Aorta (tissue), 5 donors: ENCODE measurements at places on chromosomes 3 and 15. TPM values are rescaled to one million over a fixed set of nuclear protein-coding genes. Genes with fewer than 3 reads are reported as not detected.

DNA sequence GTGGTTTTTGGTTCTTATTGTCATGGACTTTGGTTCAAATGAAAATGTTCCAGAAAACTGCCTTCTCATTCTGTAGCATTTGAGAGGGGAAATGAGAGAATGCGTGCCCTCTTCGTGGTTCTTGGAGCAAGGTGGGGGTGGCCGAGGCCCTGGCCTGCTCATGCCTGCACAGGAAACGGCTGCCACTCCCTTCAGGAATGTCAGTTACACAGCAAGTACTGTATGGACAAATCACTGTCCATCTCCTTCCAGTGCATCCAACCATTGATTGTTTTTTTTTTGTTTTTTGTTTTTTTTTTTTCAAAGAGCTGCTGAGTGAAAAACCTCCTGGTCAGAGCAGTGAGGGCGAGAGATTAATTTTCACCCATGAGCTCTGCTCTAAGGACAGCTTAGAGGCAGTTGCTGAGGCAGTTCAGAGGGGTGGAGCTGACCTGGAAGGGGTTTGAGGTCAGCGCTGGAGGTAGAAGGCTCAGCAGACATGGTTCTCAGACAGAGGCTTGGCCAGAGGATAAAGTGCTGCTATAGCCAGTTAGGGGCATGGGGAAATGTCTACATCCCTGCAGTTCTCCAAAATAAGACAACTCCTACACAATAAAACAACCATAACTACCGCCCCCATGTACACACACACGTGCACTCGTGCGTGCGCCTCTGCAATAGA is 20.2 kb upstream of the KIF23 start:
- H3K4me3 ChIP-seq: no peak overlapping the region
- H3K4me1 ChIP-seq: no peaks in the 10 kb centered on the region
- DNase-seq: no peak
- no peak overlapping the region for H3K27ac ChIP-seq
- no peaks in the 10 kb centered on the region for H3K36me3 ChIP-seq

- no peak for DNase-seq
- H3K36me3 ChIP-seq: peaks cover 11% of the 10 kb centered on the region
- H3K27ac ChIP-seq: no peak overlapping the region
- H3K27me3 ChIP-seq: no peaks in the 10 kb centered on the region
- no peaks in the 10 kb centered on the region for H3K4me1 ChIP-seq
- no peak overlapping the region for H3K4me3 ChIP-seq
Observed at GRCh38 chr3:97928986-97929385, 43.2 kb downstream of the RIOX2 start.

The KY gene
- 1.2 TPM for total RNA-seq

The CFAP91 gene
- total RNA-seq: 3.7 TPM

The NEK10 gene
- total RNA-seq: 1.2 TPM

DNA sequence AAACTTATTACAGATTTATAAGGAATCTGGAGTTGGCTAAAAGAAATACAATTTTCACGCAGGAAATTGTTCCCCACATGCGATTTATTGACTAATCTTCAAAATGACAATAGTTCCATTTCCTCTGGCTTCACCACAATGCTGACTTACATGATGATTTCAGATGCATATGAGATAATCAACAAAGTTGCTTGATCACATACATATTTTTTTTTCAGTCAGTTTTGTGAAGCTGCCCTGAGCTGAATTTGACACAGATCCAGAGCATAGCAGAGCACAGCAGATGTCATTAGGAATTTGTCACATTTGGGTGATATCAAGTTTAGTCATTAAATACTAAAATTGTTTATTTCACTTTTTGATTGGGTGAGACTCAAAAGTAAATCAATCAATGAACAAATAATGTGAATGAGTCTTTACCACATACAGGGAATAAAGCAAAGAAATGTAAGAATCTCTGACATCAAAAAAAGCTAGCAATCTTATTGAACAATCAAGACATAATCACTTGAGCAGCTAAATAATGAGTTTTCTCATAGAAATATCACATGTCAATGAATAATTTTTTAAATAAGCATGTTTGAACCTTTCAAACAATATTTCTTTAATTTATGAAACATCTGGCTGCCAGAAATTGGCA is 18.3 kb downstream of the CPB1 start:
- H3K4me1 ChIP-seq: no peaks in the 10 kb centered on the region
- no peaks in the 10 kb centered on the region for H3K36me3 ChIP-seq
- no peak for DNase-seq
- no peak overlapping the region for H3K27ac ChIP-seq

DNA sequence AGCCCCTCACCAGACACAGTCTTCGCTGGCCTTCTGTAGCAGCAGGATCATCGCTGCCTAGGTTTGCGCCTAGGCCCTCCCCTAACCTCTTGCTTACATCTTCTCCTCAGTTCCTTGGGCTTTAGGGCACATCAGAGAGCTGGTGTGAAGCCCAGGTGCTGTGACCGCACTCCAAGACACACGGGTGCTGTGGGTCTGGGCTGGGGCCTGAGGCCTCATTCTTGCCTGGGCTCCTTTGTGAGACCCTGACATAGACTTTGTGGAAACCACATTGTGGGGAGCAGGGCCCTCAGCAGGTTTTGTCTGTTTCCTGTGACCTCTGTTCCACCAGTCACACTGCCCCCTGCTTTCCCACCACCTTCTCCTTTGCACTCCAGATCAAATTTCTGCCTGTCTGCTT is 8.0 kb downstream of the AMIGO3 start:
- DNase-seq: no peak
- H3K27ac ChIP-seq: no peak overlapping the region
- H3K36me3 ChIP-seq: no peaks in the 10 kb centered on the region
- no peak overlapping the region for H3K4me3 ChIP-seq
- no peaks in the 10 kb centered on the region for H3K27me3 ChIP-seq
- H3K4me1 ChIP-seq: no peaks in the 10 kb centered on the region

The VIPR1 gene
- total RNA-seq: 3.2 TPM

The TMEM266 gene
- total RNA-seq: not detected

The STRA6 gene
- 0.51 TPM for total RNA-seq

GRCh38 chr15:101024706-101025500 is 105.7 kb downstream of the LRRK1 start:
- peak; percentile 63 for DNase-seq
- no peaks in the 10 kb centered on the region for H3K27me3 ChIP-seq
- H3K27ac ChIP-seq: no peak overlapping the region
- peaks cover 5% of the 10 kb centered on the region for H3K36me3 ChIP-seq
- no peak overlapping the region for H3K4me3 ChIP-seq

DNA sequence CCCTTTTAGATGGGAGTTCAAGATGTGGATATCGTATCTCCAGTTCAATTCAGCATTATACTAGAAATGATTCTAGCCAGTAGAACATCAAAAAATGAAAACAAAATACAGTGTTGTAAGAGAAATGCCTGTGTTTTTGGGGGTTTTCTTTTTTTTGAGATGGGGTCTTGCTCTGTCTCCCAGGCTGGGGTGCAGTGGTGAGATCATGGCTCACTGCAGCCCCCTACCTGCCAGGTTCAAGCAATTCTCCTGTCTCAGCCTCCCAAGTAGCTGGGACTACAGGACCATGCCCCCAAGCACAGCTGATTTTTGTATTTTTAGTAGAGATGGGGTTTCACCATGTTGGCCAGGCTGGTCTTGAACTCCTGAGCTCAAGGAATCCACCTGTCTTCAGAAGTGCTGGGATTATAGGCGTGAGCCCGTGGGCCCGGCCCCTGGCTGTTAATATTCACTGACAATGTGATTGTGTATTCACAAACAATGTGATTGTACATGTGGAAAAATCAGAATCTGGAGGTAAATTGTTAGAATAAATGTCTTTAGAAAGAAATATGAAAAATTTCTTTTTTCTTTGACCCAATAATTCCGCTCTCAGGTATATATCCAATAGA is 59.0 kb downstream of the ARIH1 start:
- no peaks in the 10 kb centered on the region for H3K4me1 ChIP-seq
- no peaks in the 10 kb centered on the region for H3K36me3 ChIP-seq
- no peak overlapping the region for H3K27ac ChIP-seq
- no peaks in the 10 kb centered on the region for H3K27me3 ChIP-seq

The ECE2 gene
- not detected for total RNA-seq

DNA sequence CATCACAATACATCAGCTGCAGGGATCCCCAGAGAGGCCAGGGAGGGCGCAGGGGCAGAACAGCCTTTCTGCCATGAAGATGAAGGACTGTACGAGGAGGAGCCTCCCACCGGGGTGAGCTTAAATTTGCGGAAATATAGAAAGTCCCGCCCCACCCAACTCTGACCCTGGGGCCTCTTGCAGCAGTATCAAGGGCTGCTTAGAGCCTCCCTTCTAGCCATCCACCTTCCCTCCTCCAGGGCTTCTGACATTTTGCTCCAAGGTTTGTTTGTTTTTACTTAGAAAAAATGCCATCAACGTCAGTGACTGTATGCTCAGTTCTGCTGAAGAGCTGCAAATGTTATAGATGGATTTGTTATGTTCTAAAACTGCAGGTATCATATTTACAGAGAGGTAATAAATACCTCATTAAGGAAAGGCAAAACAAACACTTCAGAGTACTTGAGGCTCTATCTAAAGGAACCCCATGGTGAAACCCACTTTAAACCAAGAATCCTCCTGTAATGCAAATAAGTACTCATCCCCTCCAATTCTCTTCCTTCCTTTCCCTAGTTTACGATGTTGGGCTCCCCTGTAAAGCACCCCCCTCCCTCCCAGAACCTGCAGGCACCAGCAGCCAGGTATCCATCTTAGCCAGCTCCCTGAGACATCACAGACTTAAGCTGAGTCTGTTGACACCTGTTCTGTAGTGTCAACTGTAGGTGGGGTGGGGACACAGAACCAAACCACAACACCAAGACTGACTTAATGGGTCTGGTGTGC is 30.5 kb downstream of the RFTN1 start:
- H3K36me3 ChIP-seq: peaks cover 4% of the 10 kb centered on the region
- H3K27ac ChIP-seq: no peak overlapping the region

The SLTM gene
- total RNA-seq: 93.0 TPM

The CLSTN2 gene
- 20.6 TPM for total RNA-seq

The ACAN gene
- total RNA-seq: 31.7 TPM

DNA sequence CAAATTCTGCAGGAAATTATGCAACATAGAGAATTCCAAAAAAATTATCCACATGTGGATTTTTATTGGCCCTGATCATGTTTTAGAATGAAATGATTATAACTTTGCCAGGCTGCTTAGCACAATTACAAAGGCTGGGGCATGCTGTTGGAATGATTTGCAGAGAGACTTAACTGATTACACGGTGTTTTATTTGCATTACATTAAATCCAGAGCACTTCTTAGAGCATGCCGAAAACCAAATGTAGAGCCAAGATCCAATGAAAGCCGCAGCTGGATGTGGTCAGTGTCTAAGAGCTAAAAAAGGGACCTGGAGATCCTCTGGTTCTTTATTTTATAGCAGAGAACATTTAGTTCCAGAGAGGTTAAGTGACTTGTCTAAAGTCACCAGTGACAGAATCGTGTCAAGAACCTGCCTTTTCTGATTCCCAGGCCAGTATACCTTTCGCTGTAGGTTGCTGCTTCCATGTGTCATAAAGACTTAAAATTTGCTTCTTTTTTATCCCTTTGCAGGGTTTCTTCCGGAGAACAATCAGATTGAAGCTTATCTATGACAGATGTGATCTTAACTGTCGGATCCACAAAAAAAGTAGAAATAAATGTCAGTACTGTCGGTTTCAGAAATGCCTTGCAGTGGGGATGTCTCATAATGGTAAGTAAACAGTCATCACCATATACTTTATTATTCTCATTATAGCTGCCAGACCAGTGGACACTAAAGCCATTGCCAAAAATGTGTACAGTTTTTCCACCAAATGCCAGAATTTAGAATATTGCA is 92.0 kb upstream of the TSEN2 start:
- no peak overlapping the region for H3K27ac ChIP-seq
- H3K36me3 ChIP-seq: no peaks in the 10 kb centered on the region
- H3K27me3 ChIP-seq: no peaks in the 10 kb centered on the region
- no peak overlapping the region for H3K4me3 ChIP-seq
- DNase-seq: no peak

DNA sequence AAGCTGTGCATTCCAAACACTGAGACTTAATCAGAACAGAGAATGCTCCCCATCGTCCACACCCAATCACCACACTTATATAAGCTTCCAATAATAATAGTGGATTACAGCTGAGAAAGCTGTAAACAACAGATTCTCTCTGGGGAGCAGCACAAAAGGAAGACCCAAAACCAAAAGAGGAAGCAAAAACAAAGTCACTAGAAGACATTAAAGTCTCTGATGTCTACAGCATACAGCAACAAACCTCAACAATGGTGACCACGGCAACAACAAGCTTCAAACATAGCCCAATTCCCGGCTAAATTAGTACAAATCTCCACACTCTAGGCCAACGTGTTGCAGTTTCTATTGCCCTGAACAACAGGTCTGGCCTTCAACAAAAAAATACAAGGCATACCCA is 37.7 kb downstream of the ZDHHC23 start:
- peaks cover 4% of the 10 kb centered on the region for H3K36me3 ChIP-seq
- H3K27ac ChIP-seq: no peak overlapping the region
- no peaks in the 10 kb centered on the region for H3K27me3 ChIP-seq
- no peak for DNase-seq

DNA sequence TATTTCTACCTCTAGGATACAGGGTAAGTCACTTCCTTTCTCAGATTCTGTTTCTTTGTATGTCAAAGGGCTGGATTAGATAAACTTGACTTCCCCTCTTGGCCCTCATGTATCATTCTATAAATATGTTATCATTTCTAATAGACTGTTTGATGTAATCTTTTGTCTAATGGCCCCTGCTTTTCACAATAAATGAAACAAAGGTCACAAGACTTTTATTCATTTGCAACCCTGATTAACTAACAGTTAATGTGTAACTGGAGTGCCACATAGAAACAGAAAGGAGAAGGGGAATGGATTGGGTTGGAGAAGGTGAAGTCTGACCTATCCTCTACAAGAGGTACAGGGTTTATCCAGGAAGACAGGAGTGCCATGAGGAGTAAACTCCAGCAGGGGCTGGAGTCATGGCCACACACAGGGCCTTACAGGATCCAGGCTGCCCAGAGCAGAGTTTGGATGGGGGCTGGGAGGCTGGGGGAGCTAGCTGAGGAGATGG is 8.0 kb upstream of the B3GNT5 start:
- DNase-seq: no peak
- H3K36me3 ChIP-seq: no peaks in the 10 kb centered on the region
- no peak overlapping the region for H3K27ac ChIP-seq
- no peaks in the 10 kb centered on the region for H3K4me1 ChIP-seq
- H3K27me3 ChIP-seq: no peaks in the 10 kb centered on the region

The PLXNB1 gene
- 115 TPM for total RNA-seq

- no peaks in the 10 kb centered on the region for H3K27me3 ChIP-seq
- no peak overlapping the region for H3K27ac ChIP-seq
- H3K4me1 ChIP-seq: peaks cover 2% of the 10 kb centered on the region
Observed at GRCh38 chr15:96038650-96039049, 291.9 kb upstream of the NR2F2 start.

DNA sequence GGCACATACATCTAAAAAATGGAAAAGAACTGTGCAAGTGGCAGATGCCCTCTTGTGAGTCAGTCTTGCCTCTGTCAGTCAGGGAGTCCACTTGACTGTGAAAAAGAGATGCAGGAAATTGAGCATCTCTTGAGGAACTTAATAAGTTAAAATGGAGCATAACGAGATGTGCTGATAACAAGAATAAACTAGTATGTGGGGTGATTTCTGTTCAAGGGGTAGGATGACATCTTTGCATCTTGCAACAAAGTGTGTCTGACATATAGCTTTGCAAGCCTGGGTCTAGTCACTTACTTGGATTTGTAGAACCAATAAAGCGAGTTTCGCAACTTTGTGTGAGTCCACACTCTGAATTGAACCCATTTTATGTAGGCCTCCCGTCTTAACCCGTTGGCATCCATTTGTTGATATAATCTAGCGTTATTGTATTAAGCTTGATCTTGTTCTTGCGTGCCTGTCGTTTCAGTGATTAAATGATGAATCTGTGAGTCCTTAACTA is 2.2 kb downstream of the USP3 start:
- no peak overlapping the region for H3K27ac ChIP-seq
- H3K4me1 ChIP-seq: no peaks in the 10 kb centered on the region
- H3K4me3 ChIP-seq: no peak overlapping the region
- H3K27me3 ChIP-seq: no peaks in the 10 kb centered on the region
